ENCODE measurements at places on chromosomes 7 and 10.

DNA sequence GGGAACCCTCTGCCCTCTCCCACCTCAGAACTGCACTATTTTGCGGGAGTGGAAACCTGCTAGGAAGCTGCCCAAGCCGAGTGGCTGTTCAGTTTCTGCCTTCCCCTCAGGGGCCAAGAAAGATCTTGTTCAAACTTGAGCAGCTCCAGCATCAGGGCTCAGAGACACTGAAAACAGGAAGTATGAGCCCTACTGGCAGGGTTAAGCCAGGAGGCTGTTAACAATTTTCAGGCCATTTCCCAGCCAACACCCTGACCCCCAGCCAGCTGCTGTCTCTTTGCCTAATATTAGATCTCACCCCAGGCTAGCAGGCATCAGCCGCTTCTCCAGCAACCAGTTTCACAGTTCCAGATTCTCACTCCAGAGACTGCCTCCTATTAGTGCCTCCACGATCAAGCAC lies 9.2 kb downstream of the PLAU start:
- no peak for DNase-seq

DNA sequence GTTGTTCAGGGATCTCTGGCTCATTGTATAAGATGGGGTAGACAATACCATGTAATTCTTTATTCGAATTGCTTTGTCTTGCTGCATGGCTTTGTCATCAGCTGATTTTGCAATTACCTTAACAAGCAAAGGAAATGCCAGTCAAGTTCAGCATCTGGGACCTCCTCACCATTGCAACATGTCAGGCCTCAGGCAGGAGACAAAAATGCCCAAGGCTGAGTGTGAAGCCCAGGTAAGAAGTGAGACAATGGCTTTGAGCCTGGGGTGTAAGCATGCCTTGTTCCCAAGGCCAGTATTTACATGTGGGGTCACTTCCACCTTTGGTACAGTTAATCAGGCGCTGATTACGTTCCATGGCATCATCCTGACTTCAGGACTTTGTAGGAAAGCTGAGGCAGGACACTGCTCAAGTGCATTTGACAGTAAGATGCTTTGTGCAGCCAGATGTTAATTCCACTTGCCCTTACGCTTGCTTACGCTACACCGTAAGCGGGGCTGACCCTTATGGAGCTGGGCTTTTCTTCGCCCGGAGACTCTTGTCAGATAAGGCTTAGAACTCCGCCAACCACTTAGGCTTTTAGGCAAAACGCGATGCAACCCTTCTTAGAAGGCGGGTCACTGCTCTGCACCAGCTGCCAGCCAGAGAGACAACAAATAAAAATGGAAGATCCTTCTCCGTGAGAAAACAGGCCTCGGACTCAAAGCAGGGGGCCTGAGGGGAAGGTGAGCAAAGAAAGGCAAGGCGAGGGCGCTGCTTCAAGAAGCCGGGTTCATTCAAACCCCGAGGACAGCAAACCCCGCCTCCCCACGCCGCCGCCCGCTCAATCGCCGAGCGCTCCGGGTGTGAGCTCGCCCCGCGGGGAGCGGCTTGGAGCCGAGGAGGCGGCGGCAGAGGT lies 1.3 kb upstream of the SP4 start:
- DNase-seq = no peak

GRCh38 chr10:44341886-44342285 lies 43.0 kb downstream of the CXCL12 start:
- no peak for DNase-seq

GRCh38 chr7:25444991-25445390 lies 216.7 kb upstream of the NPVF start:
- DNase-seq = no peak

GRCh38 chr7:81637534-81637933 lies 132.3 kb downstream of the HGF start:
- no peak for DNase-seq

DNA sequence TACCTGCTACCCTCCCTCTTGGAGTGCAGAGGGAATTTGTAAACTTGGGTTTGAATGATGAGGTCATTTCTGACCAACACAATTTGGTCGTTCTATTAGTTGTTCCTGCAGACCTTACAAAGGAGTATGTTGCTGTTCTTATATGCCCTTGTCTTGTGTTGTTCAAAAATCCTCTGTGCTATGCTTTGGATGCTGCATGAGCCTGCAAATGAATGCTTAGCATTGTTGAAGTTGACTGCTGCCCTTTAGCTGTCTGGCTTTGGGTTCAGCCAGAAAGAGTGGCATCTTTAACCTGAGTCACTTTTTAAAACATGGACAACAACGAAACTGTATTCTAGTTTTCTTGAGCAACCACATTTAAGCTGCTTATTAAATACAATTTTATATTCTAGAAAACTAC lies 80.3 kb downstream of the SND1 start:
- no peak for DNase-seq

- DNase-seq = no peak
Measured at GRCh38 chr10:26977635-26978034, 116.9 kb upstream of the ABI1 start.

- no peak for DNase-seq
Measured at GRCh38 chr10:14120812-14121211, 209.9 kb downstream of the FRMD4A start.

- no peak for DNase-seq
Measured at GRCh38 chr10:44339218-44339617, 45.7 kb downstream of the CXCL12 start.

GRCh38 chr10:91694170-91694794 lies 61.4 kb upstream of the PPP1R3C start:
- no peak for DNase-seq

DNA sequence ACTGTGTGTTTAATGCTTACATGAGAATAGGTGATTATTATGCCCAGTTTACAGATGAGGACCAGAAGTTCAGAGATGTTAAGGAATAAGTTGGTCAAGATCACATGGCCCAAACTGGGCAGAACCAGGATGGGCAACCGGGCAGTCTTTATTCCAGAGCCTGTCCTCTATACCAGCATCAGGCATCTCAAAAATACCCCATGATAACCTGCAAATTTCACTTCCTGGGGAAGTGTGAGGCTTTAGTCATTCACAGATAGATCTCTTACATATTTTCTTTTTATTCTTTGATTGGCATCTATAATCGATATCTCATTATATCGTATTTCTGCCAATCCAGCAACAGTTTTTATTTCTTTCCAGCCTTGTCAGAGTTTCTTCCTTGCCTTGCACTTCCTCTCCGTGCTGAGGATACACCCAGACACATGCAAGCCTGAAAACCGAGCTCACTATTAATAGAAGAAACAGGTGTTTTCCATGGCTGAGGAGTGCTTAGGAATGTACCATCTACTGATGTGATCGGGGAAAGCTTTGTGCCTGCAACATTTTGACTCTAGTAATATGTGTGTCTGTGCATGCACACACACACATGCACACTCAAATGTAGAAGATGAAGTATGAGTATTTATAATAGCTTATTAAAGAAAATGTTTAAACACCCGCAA lies 82.4 kb downstream of the CREM start:
- DNase-seq = no peak

DNA sequence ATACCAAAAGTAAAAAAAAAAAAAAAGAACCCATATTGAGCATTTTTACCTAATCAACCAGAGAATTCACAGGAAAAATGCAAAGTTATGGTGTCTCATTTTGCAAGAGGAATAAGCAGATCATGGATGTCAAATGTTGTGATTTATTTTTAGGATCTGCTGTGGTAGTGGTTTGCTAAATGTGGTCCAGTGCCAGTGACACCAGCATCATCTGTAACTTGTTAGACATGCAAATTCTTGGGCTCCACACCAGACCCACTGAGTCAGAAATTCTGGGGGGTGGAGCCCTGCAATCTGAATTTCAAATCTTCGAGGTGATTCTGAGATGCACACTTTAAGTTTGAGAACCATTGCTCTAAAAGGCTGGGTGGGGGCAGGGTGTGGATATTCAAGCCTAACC lies 30.1 kb upstream of the ZEB1 start:
- DNase-seq = no peak

DNA sequence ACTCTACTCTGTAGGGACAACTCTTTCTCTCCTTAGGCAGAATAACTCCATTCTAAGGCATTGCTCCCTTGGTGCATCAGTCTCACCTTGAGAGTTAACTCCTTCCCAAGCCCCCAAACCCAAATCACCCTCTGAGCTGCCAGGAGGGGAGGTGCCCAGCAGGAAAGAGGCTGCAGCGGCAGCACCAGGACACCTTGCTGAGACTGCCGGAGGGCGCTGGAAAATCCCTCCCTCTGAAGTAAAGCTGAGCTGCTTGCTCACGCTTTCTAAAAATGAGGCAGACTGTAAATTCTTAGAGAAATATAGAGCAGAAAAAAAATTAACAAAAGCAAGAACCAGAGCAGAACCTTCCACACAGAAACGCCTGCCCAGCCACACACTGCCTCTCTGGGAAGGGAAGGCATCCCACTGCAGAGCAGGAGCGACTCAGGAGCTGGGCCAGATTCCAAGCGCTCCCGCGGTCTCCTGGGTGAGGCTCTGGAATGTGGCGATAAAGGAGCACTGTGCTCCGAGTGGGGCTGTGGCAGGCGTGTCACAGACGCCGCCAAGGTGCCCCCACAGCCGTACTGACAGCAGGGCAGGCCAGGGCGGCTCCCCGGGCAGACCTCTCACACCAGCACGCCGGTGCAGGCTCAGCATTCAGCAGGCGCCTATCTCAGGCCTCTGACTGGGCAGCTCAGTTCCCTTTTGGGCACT lies 202.1 kb downstream of the TNS3 start:
- DNase-seq = no peak

- no peak for DNase-seq
Measured at GRCh38 chr10:77073663-77073960, 564.0 kb downstream of the KCNMA1 start.

DNA sequence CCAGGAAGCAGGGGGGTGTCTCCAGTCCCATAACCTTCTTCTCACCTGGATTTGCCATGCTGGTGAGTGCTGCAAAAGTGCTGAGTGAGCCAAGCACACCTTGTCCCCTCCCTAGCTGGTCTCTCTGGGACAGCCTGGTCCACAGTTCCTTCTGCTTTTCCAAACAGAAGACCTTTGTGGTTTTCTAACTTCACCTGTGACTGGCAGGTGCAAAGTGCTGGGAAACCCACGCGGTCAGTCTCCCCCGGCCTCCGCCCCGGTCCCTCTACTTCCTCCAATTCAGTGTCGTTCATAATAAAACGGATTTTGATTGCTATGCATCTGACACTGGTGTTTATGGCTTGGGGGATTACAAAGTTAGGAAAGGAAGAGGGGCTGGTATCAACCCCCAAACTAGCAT lies 37.1 kb downstream of the RBAK start:
- DNase-seq = no peak

- no peak for DNase-seq
Measured at GRCh38 chr10:1362589-1363445, 306.6 kb downstream of the WDR37 start.

Data from stimulated activated CD4-positive, alpha-beta T cell treated with anti-CD3 and anti-CD28 coated beads, Interleukin-1b, Interleukin-23, amount 100 ng/mL, for 1 hour (primary cell).